ENCODE measurements at places on chromosomes 1 and 21. TPM values are rescaled to one million over a fixed set of nuclear protein-coding genes. Genes with fewer than 3 reads are reported as not detected.

GRCh38 chr1:178630417-178630816 is 94.6 kb upstream of the RALGPS2 start:
- no peaks in the 10 kb centered on the region for H3K36me3 ChIP-seq
- H3K27ac ChIP-seq, result peak overlapping the region; percentile 90
- H3K4me1 ChIP-seq, result peaks cover 83% of the 10 kb centered on the region
- no peak for DNase-seq

The CD84 gene
- total RNA-seq, result not detected

The OR2L13 gene
- total RNA-seq, result not detected

The ANGPTL7 gene
- total RNA-seq, result not detected

- H3K4me3 ChIP-seq, result no peak overlapping the region
- H3K27ac ChIP-seq, result no peak overlapping the region
- H3K36me3 ChIP-seq, result no peaks in the 10 kb centered on the region
- no peaks in the 10 kb centered on the region for H3K4me1 ChIP-seq
- peaks cover 1% of the 10 kb centered on the region for H3K27me3 ChIP-seq
- no peak for DNase-seq
Observed at GRCh38 chr1:216958569-216958968, 235.3 kb upstream of the ESRRG start.

The OR2L8 gene
- not detected for total RNA-seq

- no peaks in the 10 kb centered on the region for H3K36me3 ChIP-seq
- H3K27me3 ChIP-seq, result peaks cover 2% of the 10 kb centered on the region
- H3K4me1 ChIP-seq, result peaks cover 33% of the 10 kb centered on the region
- no peak overlapping the region for H3K4me3 ChIP-seq
Observed at GRCh38 chr1:41795205-41795762, 123.4 kb downstream of the HIVEP3 start.

DNA sequence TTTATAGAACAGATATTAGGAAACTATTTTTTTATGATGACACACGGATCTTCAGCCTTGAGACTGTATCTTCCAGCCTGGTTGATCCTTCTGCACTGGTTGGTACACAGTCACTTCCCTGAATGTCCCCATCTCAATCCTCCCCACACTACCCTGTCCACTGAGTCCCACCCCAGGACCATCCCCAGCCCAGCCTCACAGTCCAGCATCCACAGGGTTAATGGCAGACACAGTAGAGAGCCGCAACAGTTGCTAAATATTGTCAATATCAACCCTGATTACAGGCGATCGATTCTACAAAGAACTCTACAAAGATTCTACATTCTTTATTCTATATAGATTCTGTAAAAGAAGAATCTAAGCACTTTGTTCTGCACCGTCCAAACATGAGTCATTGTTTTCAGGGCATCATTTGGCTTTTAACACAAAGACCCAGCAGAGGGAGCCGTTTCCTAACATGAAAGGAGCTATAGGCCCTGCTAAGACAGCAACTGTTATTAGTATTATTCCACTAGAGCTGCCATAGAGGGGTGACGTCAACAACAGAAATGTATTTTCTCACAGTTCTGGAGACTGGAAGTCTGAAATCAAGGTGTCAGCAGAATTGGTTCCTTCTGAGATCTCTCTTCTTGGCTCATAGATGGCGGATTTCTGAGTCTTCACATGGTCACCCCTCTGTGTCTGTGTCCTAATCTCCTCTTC is 30.1 kb upstream of the IFNAR2 start:
- H3K27ac ChIP-seq, result no peak overlapping the region
- peaks cover 14% of the 10 kb centered on the region for H3K27me3 ChIP-seq
- peaks cover 37% of the 10 kb centered on the region for H3K4me1 ChIP-seq
- no peaks in the 10 kb centered on the region for H3K36me3 ChIP-seq
